ENCODE measurements at places on chromosomes 2 and 18.

DNA sequence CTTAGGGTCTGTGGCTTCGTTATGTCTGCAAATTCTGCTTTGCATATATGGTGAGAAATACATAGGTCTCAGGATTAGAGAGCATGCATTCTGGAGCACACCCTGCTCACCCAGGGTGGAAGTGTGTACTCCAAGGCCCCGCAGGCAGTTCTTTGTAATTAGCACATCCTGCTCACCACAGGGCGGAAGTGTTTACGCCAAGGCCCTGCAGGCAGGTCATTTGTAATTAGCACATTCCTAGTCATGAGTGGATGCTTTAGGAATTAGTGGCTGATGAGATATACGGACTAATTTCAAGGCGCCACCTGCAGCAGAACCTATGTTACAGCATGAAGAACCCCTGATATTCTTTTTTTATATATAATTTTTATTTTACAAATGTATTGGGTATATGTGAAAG lies 4.2 kb downstream of the ALLC start:
- DNase-seq, result no peak

- DNase-seq, result peak; percentile 29
Measured at GRCh38 chr2:112996635-112997034, 8.6 kb upstream of the IL36A start.

- DNase-seq, result no peak
Measured at GRCh38 chr2:3290655-3291054, 87.0 kb downstream of the EIPR1 start.

- no peak for DNase-seq
Measured at GRCh38 chr2:128599700-128600099, 281.0 kb upstream of the HS6ST1 start.

DNA sequence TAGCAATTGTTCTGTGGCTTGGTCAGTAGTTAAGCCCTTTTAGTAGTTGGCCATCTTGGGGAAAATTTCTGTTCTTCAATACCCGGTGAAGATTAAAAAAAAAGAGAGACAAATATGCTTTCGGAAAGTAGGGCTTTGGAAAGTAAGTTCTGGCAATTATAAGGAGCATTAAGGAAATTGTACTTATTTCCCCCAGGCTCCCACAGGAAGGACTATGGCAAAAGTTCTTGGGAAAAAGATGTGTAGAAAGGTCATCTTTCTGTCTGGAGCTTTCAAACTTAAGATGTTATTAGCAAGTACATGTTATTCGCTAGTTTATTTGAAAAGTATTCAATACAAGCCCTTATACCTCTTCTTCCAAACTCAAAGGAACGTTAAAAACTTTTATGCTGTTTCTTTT lies 144.5 kb downstream of the MTX2 start:
- DNase-seq, result no peak

GRCh38 chr18:8656232-8656631 lies 47.0 kb downstream of the RAB12 start:
- DNase-seq, result no peak

DNA sequence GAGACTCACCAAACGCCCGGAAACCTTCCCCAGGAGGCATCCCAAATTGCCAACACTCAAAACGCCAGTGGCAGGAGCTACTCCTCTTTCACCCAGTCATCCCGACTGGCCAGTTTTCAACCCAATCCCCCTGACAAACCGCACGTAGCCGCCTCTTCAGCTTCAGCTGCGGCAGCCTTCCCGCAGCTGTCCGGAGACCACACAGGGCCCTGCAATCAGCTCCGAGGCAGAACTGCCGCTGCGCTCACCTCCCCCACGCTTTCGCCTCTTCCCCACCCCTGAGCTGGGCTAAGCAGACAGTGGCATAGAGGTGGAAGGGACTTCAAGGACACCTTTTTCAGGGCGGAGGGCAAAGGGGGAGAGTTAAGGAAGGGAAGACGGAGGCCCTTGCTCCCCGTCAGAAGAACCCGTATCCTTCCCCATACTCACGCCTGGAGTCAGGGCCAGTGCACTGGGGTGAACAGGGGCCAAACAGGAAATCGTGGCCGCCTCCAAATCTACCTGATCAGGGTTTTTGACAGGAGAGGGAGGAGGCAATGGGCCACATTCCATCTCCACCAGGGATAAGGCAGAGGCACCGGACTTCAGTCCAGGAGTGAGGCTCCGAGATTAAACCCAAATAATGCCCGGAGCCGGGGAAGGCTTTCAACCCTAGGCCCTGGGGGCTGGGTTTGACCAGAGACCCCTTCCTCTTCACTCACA lies 16.9 kb downstream of the CYP26B1 start:
- DNase-seq, result no peak

DNA sequence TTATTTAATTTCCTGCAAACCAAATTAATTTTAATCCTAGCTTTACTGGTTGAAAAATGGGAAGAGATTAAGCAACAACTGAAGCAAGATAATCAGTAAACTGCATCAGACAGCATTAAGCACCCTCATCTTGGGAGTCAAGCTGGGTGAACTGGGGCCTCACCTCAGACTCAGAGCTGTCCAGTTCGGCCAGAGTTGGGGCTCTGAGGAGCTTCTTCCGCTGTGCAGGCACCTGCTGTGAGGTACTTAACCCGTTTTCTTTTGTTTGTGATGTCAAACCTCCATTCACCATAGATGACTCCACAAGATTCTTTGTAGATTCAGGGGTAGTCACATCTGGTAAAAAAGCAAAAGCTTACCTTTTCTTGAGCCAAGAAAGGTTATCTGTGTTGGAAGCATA lies 71.8 kb downstream of the PRELID3A start:
- no peak for DNase-seq

- no peak for DNase-seq
Measured at GRCh38 chr2:181354626-181355025, 102.6 kb upstream of the ITGA4 start.

DNA sequence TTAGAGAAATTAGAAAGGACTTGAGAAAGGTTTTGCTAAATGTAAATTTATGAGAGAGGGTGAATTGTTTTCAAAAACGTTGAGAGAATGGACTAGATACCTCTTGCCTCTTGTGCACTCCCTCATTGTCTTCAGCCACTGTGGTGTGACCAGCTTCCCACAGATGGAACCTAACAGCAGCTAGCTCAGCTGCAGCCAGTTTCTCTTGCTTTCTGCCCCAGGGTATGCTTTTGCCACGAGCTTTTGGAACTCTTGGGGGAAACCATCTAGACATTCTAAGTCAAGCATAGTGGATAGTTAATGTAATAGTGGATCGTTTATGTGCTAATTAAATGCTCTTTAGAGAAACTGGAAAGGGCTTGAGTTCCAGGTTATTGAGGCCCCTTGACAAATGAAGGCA lies 288.2 kb downstream of the CTNNA2 start:
- DNase-seq, result no peak

DNA sequence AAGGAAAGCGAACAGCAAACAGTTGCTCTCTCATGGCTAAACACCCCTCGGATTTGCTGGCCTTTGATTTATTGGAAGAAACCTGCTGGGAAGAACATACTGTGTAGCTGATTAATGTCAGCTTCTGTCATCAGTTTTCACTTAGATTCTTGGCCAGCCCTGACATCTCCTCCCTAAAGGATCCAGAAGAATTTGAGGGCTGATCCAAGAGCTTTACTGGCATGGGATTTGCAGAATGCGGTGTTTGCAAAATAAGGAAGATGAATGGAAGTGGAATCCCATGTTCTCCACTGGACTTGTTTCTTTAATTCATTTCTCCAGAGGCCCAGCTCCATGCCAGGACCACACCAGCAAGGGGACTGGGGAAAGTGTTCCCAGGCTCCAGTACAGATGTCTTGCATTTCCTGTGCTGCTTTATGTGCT lies 80.5 kb downstream of the RDH14 start:
- DNase-seq, result no peak

- DNase-seq, result no peak
Measured at GRCh38 chr18:63700501-63700900, 2.3 kb upstream of the SERPINB11 start.

DNA sequence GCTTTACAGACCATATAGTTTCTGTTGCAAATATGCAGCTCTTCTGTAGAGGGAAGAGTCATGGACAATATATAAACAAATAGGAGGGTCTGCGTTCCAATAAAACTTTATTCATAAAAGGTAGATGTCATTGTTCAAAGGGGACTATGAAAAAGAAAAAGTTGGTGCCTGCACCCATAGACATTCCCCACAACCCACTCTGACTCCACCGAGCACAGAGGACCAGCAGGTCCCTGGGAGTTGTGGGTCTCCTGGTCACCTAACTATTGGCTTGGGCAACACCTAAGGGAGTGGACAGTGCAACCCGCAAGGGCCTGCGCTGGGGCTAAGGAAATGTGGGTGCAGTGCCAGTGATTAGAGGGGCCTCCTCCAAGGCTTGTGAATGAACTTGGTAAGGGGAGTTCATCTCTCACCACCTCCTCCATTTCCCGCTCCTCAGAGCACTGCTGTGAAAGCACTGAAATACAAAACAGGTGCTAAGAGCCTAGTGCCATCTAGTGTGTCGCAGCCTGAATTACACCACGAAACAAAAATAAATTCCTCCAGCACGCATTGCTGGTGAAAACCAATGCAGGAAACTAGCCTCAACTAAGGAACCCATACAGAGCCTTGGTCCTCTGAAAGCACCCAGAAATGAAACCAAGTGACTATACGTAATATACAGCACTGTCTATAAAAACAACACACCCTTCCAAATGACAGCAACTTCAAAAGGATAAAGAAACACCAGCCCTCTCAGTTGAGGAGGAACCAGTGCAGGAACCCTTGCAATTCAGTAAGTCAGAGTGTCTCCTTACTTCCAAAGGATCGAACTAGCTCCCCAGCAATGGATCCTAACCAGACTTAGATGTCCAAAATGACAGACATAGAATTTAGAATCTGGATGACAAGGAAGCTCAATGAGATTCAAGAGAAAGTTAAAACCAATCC lies 166.6 kb downstream of the RNF144A start:
- no peak for DNase-seq

- no peak for DNase-seq
Measured at GRCh38 chr18:3790703-3791102, 340.7 kb downstream of the TGIF1 start.

DNA sequence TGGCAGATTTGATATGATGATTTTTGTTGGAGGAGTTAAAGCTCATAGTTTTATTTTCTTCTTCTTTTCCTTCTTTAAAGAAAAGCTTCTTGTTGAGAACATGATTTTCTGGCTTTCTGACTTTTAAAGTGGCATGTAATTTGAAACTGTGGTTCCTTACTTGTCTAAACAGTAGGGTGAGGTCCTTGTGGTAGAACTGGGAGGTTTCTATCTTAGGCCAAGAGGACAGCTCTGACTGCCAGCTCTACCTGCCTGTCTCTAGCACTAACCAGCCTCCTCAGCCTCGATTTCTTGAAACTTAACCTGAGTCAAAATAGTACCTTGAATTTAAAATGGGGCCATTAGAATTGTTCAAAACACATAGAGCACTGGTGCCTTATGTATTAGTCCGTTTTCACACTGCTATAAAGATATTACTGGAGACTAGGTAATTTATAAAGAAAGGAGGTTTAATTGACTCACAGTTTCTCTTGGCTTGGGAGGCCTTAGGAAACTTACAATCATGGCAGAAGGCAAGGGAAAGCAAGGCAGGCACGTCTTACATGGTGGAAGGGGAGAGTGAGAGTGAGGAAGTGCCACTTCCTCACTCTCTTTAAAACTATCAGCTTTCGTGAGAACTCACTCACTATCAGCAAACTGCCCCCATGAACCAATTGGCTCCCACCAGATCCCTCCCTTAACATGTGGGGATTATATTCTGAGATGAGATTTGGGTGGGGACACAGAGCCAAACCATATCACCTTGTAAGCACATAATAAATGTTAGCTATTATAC lies 119.0 kb downstream of the CERS6 start:
- DNase-seq, result no peak

DNA sequence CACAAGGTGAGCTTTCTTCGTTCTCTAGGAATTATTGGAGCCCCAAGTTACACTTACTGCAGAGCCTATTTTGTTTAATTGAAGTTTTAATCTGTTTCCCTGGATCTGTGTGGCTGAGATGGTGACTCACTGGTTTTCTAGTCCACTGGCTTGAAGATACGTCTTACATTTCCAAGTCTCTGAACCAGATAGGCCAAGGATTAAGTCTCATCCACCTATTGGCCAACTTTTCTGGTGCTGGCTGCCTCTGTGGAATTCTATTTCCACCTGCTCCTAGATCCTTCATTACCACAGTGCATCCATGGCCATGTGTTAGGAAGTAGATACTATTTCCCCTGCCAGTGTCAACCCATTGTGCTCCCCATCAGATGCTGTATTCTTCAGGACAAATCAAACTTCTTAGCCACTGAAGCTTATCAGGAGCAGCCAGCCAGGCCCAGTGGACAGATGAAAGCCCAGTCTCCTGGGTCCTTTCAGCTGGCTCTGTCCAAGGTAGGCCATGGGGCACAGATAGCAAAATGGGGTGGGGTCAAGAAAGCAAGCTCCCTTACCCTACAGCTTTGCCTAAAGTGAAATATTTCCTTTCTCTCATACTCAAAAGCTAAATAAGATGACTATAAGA lies 198.8 kb upstream of the TCF4 start:
- DNase-seq, result no peak

DNA sequence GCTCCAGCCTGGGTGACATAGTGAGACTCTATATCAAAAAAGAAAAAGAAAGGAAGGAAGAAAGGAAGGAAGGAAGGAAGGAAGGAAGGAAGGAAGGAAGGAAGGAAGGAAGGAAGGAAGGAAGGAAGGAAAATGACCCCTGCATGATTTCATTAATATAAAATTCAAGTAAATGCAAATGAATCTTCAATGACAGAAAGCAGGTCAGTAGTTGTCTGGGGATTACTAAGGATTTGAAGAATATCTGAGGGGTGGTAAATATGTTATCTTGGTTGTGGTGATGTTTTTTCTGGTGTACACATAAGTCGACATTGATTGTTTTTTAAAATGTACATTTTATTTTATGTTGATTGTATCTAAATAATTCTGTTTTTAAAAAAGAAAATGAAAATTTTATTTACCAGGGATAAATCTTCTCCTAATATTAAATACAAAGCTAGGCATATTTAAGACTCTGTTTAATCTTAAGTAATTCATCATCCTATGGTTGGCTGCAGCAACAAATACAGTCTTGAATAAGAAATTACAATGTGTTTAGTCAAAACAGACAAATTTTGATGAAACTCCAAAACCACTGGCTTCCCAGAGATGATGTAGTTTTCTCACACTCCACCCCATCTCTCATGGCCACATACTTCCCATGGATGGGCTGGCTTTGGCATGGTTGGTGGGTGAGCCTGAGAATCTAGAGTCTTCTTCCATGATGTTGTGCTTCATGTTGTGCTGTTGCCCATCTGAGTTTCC lies 314.7 kb upstream of the REG3G start:
- no peak for DNase-seq

DNA sequence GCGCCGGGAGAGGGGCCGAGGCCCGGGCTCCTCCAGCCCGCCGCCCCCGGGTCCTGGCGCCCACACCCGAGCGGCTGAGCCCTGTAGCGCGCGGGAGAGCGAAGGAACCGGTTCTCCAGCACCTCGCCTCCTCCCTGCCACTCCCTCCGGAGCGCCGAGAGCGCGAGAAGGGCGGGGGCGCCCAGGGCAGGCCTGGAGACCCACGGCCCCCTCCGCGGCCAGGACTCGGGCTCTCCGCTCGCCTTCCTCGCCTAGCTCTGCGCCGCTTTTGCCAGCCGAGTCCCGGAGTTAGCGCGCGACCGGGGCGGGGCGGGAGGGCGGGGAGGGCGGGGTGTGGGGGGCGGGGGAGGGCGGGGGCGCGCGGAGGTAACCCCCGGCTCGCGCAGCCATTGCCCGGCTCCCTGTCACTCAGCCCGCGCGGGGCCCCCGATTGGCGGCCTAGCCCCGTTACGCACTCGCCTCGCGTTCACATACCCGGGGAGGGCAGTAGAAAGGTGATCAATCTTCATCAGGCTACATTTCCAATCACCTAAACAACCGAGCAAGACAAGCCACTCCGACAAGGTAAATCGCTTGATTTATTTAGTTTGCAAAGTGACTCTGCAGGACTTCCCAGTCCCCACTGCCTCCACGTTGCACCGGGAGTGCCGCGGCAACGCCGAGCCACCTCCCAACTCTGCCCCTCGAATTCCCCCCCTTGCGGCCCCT lies at the start of gene OTX1:
TSS of gene OTX1 (plus strand) at position 497 of the 708 bp plus-strand sequence. CDS start 2,161 bp downstream, outside the sequence.
- DNase-seq, result peak; percentile 32

Data from activated CD4-positive, alpha-beta T cell treated with anti-CD3 and anti-CD28 coated beads for 24 hours (primary cell).